Cortex of kidney (tissue), 1 donor: ENCODE measurements at places on chromosomes 3 and 15.
A peak's percentile ranks its signal among the peaks of the same experiment; 100 is the strongest.

DNA sequence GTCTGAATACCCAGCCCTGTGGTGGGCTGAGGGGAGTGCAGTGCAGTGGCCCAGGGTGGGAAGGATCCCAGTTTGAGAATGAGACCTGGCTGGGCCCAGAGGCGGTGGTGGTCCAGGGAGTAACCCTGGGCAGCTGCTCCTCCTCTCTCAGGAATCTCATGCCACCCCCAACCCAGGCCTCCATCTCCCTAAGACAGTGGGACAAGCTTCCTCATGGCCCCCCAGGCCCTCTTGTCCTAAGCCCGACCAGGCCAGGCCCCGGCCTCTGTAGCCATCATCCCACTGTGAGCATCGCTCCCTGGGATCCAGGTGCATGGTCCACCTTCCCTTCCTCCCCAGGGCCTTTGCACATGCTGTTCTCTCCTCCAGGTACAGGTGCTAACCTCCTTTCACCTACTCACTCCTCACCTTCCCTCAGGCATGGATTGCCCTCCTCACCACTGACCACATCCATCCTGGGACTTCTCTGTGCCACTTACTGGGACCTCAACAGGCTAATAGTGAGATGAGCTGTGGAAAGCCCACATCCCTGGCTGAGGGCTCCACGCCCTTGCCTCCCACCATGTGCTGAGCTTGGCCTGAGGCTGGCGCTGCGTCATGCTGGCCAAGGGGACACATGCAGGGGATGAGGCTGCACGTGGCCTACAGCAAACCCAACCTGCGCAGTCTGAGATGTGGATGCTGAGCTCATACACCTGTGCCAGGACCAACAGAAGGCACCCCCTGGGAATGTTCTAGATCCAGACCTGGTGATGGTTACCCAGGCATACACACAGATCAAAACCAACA lies 9.9 kb downstream of the CHDH start:
- DNase-seq, result no peak

DNA sequence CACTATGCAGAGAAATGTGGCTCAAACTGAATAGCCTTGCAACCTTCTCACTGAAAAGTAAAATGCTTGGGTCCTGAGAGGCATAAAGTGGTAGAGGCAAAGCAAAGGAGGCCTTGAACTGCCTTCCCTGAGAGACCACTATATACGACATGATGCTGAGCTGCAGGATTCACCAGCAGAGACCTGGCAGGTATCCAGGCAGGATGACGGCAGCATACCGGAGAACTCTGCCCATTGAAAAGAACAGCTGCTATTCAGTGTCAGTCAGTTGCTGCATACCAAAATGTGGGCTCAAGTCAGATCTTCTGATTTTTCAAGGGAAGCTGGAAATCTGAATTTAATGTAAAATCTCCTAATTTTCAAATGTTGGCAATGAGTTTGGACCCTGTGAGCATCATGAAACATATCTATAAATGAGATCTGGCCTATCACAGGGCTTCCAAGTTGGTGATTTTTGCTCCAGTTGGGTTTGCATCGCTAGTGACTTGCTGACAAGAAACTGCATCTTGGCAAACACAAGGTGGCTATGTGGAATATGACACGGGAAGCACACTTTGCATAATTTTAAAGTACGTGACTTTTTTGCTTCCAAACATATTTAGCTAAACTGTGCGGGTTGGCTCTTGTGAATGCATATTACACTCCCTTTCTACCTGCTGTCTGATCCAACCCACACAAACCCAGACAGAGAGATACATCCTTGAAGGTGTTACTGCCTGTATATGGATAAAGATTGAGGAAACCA lies 529.0 kb downstream of the AGBL1 start:
- DNase-seq, result no peak

DNA sequence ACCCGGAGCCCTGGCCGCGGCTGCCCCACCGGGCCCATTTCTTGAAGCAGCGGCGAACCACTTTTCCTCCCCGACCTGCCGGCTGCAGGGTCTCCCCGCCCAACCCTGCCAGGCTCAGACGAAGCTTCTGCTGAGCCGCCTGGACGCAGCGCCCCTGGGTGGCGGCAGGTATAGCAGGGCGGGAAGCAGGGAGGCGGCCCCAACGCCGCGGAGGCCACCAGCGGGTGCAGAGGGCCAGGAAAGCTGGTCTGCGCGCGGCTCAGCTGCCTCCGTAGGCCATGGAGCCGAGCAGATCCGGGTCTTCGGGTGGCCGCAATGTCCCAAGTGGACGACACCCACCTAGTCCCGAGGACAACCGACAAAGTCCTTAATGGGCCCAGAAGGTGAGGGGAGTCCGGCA lies 21.9 kb upstream of the SRPRB start:
- DNase-seq, result no peak

- no peak for DNase-seq
These were observed 28.1 kb downstream of the ATRIP start for GRCh38 chr3:48474619-48475018.

- no peak for DNase-seq
These were observed 55.7 kb downstream of the PTPRG start for GRCh38 chr3:61617041-61617440.

DNA sequence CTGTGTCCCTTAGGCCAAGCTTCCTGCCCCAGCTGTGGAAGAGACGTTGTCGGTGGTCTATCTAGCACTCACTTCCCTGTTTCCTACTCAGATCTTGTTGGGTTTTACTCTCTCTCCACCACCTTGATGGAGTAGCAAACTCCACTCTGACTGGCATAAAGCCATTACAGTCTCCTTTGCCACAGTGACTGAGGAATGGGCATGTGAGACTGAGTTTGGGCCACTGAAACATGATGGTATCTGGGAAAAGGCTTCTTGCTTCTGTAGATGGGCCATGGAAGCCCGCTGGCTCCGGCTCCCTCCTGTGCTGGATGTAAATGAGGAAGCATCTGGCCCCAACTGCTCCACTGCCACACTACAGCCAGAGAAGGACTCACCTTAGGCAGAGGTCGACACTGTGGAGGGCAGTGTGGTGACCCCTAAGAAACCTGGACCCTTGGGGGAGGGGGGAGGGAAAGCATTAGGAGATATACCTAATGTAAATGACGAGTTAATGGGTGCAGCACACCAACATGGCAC lies 9.4 kb upstream of the CAMK1 start:
- DNase-seq, result no peak

DNA sequence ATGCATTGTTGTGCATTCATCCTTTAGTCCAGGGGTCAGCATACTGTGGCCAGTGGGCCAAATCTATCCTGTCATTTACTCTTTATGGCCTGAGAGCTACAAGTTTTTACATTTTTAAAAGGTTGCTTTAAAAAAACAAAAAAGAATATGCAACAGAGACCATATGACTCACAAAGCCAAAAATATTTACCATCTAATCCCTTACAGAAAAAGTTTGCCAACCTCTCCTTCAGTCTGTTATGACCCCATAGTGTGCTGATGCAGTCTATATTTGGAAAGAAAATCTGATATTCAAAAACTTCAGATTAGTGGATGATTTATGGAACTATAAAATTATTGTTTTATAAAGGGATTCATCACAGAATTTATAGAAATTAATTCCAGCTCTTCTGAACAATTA lies 237.5 kb upstream of the IL12A start:
- no peak for DNase-seq

GRCh38 chr3:185332026-185332735 lies 30.8 kb upstream of the MAP3K13 start:
- no peak for DNase-seq

DNA sequence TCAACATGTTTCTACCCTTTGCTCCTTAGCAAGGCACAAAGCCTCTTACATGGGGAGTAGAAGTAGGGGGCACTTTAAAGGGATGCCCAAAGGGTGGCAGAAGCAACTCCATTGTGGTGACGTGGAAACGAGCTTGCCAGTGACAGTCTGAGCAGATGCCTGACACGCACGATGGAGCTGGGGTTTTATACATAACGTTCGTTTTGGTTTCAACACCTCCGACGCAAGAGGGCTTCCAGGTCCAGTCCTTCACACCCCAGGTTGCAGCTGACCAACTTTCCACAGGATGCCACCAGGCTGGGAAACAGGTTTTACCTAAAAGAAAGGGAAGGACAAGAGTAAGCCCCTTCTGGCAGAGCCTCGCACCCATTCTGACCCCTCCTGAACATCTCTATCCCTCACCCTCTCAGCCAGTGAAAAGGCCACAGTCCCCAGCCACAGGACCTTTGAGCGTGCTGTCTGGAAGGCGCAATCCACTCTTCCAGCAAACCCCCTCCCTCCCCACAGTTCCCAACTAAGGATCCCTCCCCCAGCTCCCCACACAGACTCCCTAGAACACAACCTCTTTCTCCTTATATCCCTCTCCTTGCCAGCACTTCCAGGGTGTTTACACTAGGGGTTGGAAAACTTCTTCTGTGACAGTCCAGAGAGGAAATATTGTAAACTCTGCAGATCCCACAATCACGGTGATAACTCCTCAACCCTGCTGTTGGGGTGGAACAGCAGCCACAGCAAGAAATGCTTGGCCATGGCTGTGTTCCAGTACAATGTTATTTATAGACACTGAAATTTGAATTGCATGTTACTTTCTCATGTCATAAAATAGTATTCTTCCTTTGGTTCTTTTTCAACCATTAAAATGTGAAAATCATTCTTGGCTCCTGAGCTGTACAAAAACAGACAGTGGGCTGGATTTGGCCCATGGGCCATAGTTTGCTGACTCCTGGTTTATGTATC lies 36.2 kb downstream of the FAM174B start:
- no peak for DNase-seq

- no peak for DNase-seq
These were observed 41.0 kb downstream of the DGKG start for GRCh38 chr3:186320862-186321568.

DNA sequence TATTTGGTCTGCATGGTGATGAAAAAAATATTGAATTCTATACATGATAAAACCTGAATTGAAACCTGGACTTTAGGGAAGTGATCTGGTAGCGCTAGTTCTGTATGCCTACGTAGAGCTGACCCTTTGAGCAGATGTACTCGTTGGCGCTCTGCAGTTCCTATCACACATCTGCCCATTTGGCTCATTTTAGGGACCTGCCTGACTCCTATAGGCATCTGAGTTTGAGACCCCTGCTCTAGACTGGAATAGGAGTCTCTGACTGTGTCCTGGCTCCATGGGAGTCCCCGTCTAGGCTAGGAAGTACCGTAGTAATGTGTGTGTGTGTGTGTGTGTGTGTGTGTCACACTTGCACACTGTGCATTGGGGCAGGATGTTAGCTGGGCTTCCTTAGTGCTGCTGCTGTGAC lies 21.2 kb downstream of the STARD5 start:
- DNase-seq, result no peak

DNA sequence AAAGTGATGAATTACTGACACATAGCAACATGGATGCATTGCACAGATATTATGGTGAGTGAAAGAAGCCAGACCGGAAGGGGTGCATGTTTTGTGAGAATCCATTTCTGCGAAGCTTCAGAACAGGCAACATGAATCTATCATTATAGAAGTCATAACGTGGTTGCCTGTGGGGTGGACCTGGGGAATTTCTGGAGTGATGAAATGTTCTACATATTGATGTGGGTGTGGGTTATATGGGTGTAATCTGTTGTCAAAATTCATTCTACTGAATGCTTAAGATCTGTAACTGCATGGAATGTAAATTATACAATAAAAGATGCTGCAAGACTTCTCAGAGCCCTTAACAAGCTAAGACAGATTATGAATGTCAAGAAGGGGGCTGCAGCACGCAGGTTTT lies 25.2 kb upstream of the TSPAN3 start:
- DNase-seq, result no peak

GRCh38 chr15:40906091-40906990 lies 12.1 kb downstream of the VPS18 start:
- peak; percentile 77 for DNase-seq

- no peak for DNase-seq
These were observed 631.8 kb downstream of the SQOR start for GRCh38 chr15:46266661-46267060.

- no peak for DNase-seq
These were observed 290.0 kb downstream of the TLE3 start for GRCh38 chr15:69807721-69808120.

DNA sequence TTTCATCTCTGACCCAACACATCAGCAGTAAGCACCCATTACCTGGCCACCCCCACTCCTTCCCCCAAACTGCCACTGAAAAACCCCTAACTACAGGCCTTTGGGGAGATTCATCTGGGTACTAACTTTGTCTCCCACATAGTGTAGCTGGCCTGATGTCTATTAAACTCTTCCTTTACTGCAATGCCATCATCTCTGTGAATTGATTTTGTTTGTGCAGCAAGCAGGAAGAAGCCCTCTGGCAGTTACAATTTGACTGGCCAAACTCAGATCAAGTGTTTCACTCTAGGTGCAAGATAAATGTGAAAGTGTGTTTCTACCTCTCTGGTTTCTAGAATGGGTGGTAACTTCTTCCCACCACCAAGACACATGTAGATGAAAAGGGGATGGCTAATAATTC lies 26.7 kb upstream of the OR5K4 start:
- DNase-seq, result no peak

GRCh38 chr3:118137778-118138177 lies 896.9 kb downstream of the IGSF11 start:
- no peak for DNase-seq

- DNase-seq, result no peak
These were observed 30.0 kb downstream of the SLC6A11 start for GRCh38 chr3:10845839-10846656.

DNA sequence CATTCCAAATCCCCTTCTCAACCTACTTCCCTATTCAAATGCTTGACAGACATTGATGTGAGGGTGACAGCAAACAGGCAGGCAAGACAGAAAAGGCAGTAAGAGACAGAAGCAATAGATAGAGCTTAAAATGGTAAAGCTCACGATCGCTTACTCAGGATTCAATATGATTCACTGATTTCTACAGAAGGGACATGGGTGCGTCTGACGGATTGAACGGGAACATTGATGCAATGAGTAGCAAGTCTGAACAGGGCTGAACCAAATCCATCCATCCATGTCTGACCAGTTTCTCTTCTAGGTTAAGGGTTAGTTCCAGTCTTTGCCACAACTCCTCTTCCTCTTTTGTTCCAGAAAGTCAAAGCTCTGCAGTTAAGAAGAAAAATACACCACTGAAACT lies 35.1 kb downstream of the P2RY1 start:
- DNase-seq, result no peak

DNA sequence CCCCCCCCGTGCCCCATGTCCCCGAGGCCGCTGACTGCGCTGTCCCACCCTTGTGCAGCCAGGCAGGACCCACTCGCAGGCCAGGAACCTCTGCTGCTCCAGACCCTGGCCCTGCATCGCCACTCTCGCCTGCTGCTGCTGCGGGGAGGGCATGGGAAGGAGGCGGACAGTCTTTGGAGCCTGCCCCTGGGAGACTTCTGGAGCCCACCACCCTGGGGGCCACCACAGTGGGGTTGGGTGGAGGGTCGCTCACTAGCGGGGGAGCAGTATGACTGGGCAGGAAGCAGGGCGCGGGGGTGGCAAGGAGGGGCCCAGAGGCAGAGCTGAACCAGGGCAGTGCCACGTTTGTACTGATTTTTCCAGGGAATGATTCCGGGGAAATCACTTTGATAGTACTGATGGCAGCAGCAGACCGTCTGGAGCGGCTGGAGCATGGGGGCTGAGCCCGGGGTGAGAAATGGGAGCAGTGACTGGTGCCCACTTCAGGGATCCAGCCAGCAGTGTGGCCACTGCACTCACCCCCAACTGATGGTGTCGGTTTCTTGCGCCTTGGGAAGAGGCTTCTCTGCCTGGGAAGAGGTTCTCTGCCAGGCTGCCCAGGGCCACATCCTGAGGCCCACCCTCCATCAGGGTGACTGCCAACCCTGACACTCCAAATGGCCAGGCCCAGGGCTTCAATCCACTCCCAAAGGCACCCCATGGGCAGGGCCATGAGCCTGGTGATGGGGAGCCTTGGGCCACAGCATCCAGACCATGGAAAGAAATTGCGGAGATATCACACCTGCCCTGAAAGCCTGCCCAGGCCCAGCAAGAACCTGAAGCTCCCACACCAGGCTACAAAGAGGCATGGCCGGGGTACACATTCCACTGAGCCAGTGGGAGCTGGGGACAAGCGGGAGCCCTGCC lies 53.7 kb downstream of the LSAMP start:
- no peak for DNase-seq
